ENCODE measurements at places on chromosomes 4 and X.

DNA sequence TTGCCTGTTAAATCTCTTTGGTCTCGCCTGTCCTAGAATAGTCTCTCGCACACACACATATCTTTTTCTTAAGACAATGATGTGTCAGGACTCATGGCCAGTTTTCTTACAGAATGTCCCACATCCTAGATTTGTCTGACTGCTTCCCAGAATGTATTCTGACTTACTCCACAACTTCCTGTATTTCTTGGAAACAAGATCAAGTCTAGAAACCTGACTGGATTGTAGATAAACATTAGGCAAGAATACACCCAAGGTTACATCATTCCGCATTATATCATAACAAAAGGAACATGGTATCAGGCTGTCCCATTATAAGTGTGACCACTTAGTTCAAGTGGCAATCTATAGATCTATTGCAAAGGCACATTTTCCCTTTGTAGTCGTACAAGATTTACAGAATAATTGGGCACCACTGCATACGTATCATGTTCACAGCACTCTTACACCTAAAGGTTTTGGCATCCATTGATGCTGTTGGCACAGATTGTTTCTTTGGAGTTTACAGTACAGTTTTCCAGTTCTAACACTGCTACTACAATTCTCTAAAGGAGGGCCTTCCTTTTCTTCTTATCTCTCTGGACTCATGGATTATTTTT is 56.4 kb downstream of the FBXW7 start:
- DNase-seq, result no peak

GRCh38 chrX:110531873-110532580 is 173.4 kb downstream of the RTL9 start:
- DNase-seq, result no peak

- DNase-seq, result no peak
These were observed 1.3 kb upstream of the CXorf65 start for GRCh38 chrX:71107762-71108360.

- no peak for DNase-seq
These were observed 548.1 kb downstream of the PPP4R3C start for GRCh38 chrX:26915064-26915463.

DNA sequence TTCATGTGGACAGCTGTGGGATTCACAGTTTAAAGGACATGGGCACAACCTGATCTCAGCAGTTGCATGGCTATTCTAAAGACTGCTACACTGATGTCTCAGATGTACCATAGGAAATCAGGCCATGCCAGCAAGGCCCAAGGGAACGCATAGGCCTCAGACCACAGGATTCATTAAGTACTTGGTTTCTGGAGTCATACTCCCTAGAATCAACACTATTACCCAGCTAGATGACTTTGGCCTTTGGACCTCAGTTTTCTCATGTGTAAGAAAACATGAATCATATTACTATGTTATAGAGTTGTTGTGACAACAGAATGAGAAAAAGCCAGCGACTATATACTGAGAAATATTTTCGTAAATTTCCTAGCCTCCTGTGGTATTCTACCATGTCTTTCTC is 67.9 kb downstream of the NHS start:
- no peak for DNase-seq

DNA sequence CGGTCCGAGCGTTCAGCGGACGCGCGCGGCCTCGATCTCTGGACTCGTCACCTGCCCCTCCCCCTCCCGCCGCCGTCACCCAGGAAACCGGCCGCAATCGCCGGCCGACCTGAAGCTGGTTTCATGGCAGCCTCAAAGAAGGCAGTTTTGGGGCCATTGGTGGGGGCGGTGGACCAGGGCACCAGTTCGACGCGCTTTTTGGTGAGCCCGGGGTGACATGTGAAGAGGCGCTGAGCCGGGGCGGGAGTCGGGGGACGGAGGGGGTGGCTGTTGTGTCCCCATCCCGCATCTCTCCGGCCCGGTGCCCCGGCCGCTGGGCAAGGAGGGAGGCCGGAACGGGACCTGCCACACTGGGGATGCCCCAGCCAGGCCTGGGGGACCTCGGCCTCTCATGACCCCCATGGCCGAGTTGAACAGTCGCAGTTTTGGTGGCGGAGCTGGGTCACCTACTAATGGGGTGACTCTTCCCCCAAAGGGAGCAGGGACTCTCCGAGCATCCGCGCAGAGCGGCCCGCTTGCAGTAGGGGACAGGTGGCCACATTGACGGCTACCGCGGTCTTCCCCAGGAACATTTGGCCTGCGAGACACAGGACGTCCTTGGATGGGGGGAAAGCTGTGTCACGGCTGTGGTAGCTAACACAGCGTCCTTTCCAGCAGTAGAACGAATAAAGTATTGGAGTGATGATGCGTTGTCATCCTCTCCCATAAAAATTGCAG is at the start of gene GK:
Gene GK (plus strand): TSS at position 9 of the 717 bp plus-strand sequence. CDS start 115 bp downstream, at position 124.
- DNase-seq, result no peak

- DNase-seq, result no peak
These were observed 86.3 kb downstream of the EGF start for GRCh38 chr4:109998867-109999584.

GRCh38 chr4:56326363-56326762 is 60.9 kb downstream of the AASDH start:
- DNase-seq, result no peak

DNA sequence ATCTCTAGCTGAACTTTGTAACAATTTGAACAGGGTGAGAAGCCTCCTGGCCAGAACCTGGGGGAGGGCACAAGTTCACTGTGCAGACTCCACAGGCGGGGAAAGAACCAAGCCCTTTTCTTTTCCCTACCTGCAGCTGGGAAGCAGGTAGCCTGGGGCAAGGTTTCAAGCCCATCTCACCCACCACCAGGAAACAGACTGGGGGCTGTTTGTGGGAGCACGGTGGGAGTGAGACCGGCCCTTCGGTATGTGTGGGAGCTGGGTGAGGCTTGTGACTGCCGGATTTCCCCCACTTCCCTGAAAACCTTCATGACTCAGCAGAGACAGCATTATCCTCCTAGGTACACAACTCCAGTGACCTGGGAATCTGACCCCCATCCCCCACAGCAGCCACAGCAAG is 211.7 kb downstream of the ZNF674 start:
- no peak for DNase-seq

DNA sequence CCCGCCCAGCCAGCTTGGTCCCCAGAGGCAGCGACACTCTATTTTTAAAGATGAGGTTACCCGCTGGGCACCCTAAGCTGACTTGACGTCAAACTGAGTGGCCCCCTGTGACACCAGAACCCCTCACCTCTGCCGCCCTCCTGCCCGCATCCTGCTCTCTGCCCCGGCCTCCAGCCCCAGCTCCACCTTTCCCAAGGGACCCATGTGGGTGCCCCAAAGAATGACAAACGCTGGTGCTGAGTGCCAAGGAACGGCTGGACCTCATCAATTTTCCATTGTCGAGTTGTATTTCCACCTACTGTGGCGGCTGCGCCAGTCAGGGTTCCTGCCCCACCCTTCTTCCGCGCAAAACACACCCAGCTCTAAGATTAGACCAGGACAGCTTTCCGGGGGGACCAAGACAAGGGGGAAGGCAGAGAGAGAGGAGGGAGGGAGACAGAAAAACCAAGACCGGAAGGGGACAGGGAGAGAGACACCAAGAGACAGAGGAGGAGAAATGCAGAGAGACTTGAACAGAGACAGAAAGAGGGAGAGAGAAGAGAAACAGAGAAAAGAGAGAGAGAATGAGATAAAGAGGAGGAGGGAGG is 2.0 kb downstream of the PRKX start:
- DNase-seq, result no peak

GRCh38 chr4:110634350-110635162 is 11.7 kb upstream of the PITX2 start:
- DNase-seq, result no peak

DNA sequence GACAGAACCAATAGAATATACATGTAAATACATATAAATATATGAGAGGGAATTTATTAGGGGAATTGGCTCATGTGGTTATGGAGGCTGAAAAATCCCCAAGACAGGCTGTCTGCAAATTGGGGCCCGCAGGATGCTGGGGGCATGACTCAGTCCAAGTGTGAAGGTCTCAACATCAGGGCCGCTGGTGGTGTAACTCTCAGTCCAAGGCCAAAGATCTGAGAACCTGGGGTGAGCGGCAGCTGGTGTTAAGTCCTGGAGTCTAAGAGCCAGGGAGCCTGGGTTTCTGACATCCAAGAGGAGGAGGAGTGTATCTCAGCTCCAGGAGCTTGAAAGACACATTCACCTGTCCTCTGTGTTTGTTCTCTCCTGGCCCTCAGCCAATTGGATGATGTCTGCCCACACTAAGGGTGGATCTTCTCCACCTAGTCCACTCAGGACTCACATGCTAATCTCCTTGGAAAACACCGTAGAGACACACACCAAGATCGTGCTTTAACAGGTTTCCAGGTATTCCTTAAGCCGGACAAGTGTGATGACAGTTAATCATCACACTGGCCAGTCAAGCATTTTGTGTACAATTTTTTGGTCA is 28.9 kb downstream of the TIGD2 start:
- DNase-seq, result no peak

GRCh38 chr4:24594887-24595286 is 10.5 kb upstream of the DHX15 start:
- no peak for DNase-seq

DNA sequence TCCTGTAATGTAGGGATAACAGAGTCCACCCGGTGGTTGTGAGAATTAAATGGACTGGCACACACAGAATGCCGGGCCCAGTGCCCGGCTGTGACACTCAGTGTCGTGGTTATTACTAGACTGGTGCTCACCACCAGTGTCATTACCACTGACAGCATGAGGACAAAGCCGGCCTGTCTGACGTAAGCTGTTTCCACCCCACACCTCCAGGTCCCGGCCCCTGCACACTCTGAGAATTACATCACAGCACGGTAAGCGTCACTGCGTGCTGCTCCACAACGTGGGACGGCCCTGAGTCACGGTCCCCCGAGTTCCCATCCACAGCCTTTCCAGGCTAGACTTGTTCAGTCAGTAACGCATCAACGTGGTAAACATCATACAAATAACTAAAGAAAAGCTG is 22.9 kb downstream of the FAT1 start:
- no peak for DNase-seq

DNA sequence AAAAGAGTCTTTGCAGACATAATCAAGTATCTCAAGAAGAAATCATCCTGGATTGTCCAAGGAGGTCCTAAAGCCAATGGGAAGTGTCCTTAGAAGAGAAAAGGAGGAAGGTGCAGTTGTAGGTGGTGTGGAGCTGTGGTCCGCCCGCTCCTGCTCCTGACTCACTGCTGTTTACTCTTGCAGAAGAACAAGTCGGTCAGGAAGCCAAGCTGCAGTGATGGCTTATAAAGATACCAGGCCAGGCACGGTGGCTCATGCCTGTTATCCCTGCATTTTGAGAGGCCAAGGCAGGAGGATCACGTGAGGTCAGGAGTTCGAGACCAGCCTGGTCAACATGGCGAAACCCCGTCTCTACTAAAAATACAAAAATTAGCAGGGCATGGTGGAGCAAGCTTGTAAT is 66.4 kb upstream of the ATP6AP2 start:
- DNase-seq, result no peak

DNA sequence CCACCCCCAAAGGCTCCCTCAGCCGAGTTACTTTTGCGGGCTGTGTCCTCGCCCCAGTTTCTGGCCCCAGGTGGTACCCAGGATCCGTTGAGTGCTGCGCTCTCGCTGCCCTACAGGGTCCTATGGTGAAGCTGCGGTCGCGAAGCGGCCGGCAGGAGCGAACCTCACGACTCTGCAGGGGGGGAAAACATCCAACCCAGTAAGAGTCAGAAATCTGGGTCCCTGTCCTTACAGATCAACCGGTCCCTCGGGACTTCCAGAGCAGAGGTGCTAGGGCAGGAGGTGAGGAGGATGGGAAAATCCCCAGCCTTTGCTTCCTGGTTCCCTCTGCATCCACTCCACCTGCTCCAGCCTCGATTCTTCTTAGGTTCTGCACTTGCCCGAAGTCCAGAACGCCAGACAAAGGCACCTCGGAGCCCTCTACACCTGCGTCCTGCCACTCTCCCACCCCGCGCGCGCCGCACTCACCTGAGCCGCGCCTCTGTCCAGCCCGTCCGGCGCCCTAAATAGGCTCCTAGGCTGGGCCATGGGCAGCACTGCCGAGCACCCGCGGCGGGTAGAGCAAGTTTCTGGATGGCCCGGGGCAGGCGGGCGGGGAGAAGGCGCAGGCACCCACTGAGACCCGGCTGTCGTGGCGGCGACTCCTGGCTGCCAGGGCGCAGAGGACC is at the start of gene HS3ST1:
Gene HS3ST1 (minus strand): TSS at position 664 of the 668 bp plus-strand sequence. CDS start 28,889 bp downstream, outside the sequence.
- no peak for DNase-seq

GRCh38 chr4:85681221-85681657 is 206.3 kb downstream of the ARHGAP24 start:
- DNase-seq, result no peak

GRCh38 chr4:154361450-154361849 is 130.1 kb downstream of the DCHS2 start:
- no peak for DNase-seq

DNA sequence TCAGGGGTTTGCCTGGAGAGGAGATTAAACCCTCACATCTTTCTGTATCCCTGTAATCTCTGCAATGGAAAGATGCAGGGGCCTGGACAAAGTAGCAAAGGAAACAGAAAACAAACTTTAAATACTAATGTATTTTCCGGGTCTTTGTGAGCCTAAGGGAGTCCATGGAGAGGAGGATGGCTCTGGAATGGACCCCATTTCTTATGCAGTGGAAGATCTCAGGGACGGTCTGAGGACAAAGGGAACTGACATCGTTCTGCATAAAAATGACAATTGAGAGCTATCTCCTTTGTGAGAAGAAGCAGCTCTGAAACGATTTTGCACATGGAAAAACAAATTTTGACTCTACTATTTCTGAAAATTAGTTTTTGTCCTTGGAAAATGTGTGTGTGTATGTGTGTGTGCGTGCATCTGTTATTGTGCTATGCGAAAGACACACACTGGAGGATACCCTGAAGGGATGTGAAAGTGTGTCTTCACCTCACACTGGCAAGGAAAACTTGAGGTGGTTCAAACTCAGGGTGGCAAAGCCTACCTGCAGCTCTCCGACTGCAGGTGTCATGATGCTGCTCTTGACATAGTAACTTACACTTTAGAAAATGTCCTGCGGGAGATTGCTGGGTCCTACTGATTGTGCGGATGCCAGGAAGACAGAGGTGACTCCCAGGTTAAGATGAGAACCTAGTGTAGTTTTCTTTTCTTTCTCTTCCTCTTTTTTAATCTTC is 126.4 kb upstream of the JADE1 start:
- no peak for DNase-seq

DNA sequence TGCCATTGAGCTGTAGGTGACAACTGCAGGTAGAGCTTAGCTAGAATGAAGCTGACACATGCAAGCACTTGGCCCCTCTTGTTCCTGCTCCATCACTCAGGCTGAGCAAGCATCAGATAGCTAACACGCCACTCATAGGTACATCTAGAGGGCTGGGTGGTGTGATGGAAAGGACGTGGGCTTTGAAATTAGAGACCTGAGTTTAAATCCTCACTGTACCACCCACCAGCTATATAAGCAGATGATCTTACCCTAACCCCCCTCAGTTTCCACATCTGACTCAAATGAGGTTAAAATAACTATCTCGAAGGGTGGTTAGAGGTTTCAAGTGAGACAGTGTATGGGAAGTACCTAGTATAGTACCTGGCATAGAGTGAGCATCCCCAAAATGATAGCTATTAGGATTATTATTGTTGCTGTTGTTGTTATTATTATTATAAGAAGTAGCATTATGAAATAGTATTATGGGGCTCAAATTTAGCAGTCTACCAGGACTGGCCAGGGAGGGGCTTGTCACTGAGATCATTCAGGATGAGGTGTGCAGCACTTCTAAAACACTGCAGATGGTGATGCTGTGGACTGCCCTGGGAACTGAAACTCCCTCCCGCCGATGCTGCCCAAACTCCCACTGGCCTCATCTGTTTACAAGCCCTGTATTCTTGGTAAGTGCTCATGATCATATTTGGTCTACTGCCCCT is 59.0 kb downstream of the REELD1 start:
- DNase-seq, result no peak
